ENCODE measurements at places on chromosomes 16 and 17. TPM values are rescaled to one million over a fixed set of nuclear protein-coding genes. Genes with fewer than 3 reads are reported as not detected.

Gene MYH2
- not detected for total RNA-seq

Gene BCL6B
- 10.1 TPM for total RNA-seq

Gene MCRIP2
- 27.0 TPM for total RNA-seq

DNA sequence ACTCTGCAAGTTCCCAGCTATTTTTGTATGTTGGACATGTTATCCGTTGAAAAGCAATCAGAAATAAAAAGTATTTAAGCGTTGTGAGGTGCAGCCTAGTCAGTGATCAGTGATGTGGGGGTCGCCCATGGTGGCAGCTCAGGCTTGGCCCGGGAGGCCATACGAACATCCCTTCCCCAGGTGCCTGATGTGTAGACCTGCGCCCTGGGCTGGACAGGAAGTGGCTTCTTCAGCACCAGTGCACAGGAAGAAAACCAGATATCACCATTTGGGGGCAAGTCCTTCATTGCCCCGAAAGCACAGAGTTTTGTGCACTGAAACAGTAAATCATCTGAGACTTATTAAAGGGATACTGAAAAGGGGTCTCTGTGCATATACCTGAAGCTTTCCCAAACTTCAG is 98.9 kb downstream of the SOCS1 start:
- no peak for DNase-seq

- no peak for DNase-seq
Measured at GRCh38 chr17:44627513-44628242, 28.6 kb upstream of the MEIOC start.

- no peak for DNase-seq
Measured at GRCh38 chr16:15599303-15600070, 43.5 kb downstream of the MARF1 start.

DNA sequence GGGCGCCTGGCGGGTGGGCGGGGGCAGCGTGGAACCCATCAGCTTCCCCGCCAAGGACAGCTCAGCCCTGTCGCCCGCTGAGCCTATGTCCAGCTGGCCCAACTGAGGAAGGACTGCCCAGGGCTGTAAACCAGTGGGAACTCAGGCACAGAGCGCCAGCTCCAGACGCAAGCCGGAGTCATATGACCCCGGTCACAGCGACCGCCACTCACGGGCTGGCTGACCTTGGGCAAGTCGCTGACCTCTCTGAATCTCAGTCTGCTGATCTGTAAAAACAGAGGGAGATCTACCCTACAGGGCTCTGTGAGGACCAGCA is 170.0 kb downstream of the C16orf78 start:
- no peak for DNase-seq

GRCh38 chr17:8955021-8955959 is 10.2 kb downstream of the PIK3R5 start:
- DNase-seq, result no peak

GRCh38 chr17:57574040-57574513 is 171.0 kb downstream of the CCDC182 start:
- peak; percentile 96 for DNase-seq

GRCh38 chr17:49316258-49316570 is 45.8 kb downstream of the ZNF652 start:
- no peak for DNase-seq
